Hepatocyte (in vitro differentiated cells): ENCODE measurements at places on chromosomes 2 and 18. TPM values are rescaled to one million over a fixed set of nuclear protein-coding genes. Genes with fewer than 3 reads are reported as not detected.

The CD302 gene
- 25.2 and 26.0 TPM in 2 replicates for total RNA-seq

The SNORC gene
- 1.4 and 2.2 TPM in 2 replicates for total RNA-seq

- H3K27me3 ChIP-seq, result no peaks in the 10 kb centered on the region
- H3K4me1 ChIP-seq, result no peaks in the 10 kb centered on the region
- H3K4me3 ChIP-seq, result no peak overlapping the region
- H3K27ac ChIP-seq, result no peak overlapping the region
- no peak for DNase-seq
- H3K36me3 ChIP-seq, result no peaks in the 10 kb centered on the region
Measured at GRCh38 chr2:1420746-1421480, 7.7 kb downstream of the TPO start.

DNA sequence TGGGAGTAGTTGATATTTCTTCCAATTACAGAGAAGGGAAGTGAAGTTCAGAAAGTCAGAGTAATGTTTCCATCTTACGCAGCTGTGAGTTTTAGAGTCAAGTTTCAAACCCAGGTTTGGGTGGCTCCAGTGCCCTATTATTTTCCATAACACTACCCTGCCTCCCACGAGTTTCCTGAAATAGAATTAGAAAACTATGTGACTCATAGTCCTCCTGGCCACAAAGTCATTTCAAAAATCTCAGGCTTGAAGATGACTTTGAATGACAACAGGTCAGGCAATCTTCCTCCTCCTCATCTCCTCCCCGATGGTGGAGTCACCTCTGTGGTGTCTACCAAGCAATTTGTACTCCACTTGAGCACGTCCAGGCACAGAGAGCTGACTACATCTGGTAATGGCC is 212.3 kb upstream of the TRIB2 start:
- H3K4me1 ChIP-seq, result no peaks in the 10 kb centered on the region
- no peaks in the 10 kb centered on the region for H3K36me3 ChIP-seq
- H3K27ac ChIP-seq, result no peak overlapping the region

GRCh38 chr2:70472221-70472890 is 81.3 kb downstream of the TGFA start:
- no peak for DNase-seq
- H3K4me1 ChIP-seq, result no peaks in the 10 kb centered on the region
- no peaks in the 10 kb centered on the region for H3K36me3 ChIP-seq
- H3K27me3 ChIP-seq, result no peaks in the 10 kb centered on the region
- no peak overlapping the region for H3K4me3 ChIP-seq

The THAP4 gene
- 33.5 and 43.2 TPM in 2 replicates for total RNA-seq
